Smooth muscle cell of the brain vasculature (primary cell): ENCODE measurements at places on chromosomes 6 and 20.

DNA sequence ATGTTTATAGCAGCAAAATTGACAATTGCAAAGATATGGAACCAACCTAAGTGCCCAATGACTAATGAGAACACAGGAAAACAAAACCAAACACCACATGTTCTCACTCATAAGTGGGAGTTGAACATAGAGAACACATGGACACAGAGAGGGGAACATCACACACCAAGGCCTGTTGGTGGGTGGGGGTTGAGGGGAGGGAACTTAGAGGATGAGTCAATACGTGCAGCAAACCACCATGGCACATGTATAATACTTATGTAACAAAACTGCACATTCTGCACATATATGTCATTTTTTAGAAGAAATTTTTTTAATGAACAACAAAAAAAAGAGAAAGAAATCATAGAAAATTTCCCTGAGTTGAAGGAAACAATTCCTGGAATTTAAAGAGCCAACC, 3.9 kb downstream of the EPM2A start:
- DNase-seq = no peak

GRCh38 chr20:61447952-61448351, 195.9 kb downstream of the CDH4 start:
- no peak for DNase-seq

GRCh38 chr6:84581494-84582259, 182.7 kb downstream of the TBX18 start:
- no peak for DNase-seq

- DNase-seq = no peak
Measured at GRCh38 chr6:47344022-47344421, 34.3 kb upstream of the TNFRSF21 start.

DNA sequence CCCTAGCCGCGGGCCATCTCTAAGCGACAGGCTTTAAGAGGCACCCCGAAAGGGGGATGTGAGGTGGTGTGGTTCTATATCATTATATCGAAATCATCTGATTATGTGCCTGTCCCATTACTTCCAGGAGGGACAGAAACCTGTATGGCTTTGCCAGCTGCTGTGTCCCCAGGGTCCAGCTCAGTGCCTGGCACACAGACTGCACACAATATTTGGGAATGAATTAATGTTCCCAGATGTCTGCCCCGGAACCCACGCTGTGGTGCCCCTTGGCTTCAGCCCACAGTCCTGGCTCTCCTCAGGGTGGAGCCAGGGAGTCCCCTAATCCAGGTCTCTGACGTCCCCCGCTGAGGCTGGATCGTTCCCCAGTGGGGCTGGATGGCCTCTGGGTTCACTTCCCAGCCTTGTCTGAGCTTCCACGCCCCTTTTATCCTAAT, 8.9 kb upstream of the AHCY start:
- no peak for DNase-seq
